Endothelial cell (in vitro differentiated cells): ENCODE measurements at places on chromosomes 7 and 10.
A peak's percentile ranks its signal among the peaks of the same experiment; 100 is the strongest.

- no peak for DNase-seq
Measured at GRCh38 chr7:45052011-45052410, 36.8 kb downstream of the NACAD start.

- DNase-seq, result peak; percentile 53
Measured at GRCh38 chr7:149860821-149861727, 12.7 kb upstream of the ATP6V0E2 start.

GRCh38 chr10:13206546-13207443 lies 27.4 kb downstream of the UCMA start:
- peak; percentile 12 for DNase-seq

DNA sequence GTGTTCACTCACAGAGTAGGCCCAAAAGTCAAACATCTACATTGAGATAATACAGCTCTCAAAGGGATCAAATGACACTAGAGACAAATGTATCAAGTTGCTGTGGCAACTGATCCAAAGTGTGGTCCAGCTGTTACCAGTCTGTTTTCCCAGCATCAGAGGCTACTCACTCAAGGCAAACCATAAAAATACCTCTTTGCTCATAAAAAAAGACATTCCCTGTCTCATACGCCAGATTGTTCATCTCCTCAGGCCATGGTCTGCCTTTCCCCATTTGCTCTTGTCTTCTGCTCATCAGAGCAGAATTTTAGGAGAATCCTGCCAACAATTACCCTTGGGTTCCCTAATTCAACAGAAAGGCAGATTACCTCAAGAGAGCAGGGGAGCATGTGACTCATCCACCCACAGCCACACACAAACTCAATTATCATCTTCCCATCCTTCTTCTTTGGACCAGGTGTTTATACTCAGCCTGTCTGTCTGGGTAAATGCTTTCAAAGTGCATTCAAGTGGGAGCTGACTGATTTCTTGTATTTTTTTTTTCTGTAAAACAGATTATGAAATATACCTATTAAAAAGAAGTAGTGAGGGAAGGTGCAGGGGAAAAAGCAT lies 226.5 kb upstream of the HPS1 start:
- DNase-seq, result no peak

- DNase-seq, result peak; percentile 79
Measured at GRCh38 chr10:11017570-11018431, at the start of gene CELF2. Gene CELF2, plus strand, starts transcription at chr10:11017872. Its CDS starts 218 bp downstream, at chr10:11018090.

GRCh38 chr7:101879565-101879964 lies 62.1 kb downstream of the CUX1 start:
- no peak for DNase-seq

GRCh38 chr7:94655848-94656657 lies at the start of gene SGCE:
Gene SGCE, minus strand, starts transcription at chr7:94656133. Its CDS starts 35 bp downstream, at chr7:94656098.
- DNase-seq, result peak; percentile 83

- DNase-seq, result no peak
Measured at GRCh38 chr10:129712000-129712399, 245.0 kb downstream of the MGMT start.
